ENCODE measurements at places on chromosomes 4 and X. TPM values are rescaled to one million over a fixed set of nuclear protein-coding genes. Genes with fewer than 3 reads are reported as not detected.

FAT1 gene
- 0.02 TPM for total RNA-seq

GRCh38 chr4:145488310-145488709, 6.7 kb downstream of the SMAD1 start:
- no peak for DNase-seq

- no peak for DNase-seq
Measured at GRCh38 chr4:162682651-162683050, 484.0 kb downstream of the NAF1 start.

F8A2 gene
- not detected for total RNA-seq

GRCh38 chr4:13476152-13476551, 8.0 kb downstream of the RAB28 start:
- no peak for DNase-seq

DNA sequence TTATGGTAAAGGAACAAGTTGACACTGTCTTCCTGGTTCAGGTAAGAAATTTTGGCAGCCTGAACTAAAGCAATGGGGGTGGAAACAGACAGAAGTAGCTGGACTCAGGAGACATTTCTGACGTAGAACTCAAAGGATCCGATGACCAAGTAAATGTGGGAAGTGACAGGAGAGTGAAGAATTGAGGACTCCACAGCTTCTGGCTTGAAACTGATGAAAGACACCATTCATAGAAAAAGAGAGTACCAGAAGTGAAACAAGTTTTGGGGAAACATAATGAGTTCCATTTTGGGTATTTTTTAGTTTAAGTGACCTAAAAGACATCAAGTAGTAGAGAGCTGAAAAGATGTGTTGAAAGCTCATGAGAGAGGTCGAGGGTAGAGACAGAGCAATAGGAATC, 5.7 kb downstream of the FAM120C start:
- DNase-seq = no peak

- no peak for DNase-seq
Measured at GRCh38 chrX:316351-317325, 2.0 kb downstream of the GTPBP6 start.

- DNase-seq = no peak
Measured at GRCh38 chr4:31327031-31327430, 606.9 kb downstream of the PCDH7 start.

GRCh38 chr4:117676153-117676552, 358.1 kb upstream of the NDST3 start:
- no peak for DNase-seq

- no peak for DNase-seq
Measured at GRCh38 chrX:82092307-82092706, 890.4 kb downstream of the SH3BGRL start.

FGF2 gene
- total RNA-seq = 1.2 TPM

- DNase-seq = no peak
Measured at GRCh38 chr4:128009428-128009827, 44.2 kb downstream of the ABHD18 start.

USP17L24 gene
- total RNA-seq = not detected

IL3RA gene
- not detected for total RNA-seq

- DNase-seq = no peak
Measured at GRCh38 chr4:109728385-109728784, 1.5 kb downstream of the PLA2G12A start.

MAP9 gene
- total RNA-seq = 5.3 TPM

GRCh38 chr4:43776371-43776770, 672.2 kb downstream of the KCTD8 start:
- no peak for DNase-seq

DNA sequence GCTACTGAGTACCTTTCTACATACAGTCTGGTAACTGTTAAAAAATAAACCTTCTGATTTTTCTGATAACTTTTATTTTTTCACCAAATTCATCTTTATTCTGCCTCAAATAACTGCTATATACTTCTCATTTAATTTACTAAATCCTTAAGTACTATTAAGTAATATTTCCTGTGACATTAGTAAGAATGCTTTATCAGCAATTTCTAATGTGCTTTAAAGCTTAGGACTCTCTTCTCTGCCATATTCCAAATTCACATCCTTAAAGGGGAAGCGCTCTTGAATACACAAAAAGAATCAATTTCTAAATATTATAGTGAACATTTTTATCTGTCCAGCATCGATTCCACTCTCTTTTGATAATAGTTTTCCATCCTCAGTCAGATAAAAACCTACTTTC, 81.1 kb downstream of the DCAF8L2 start:
- DNase-seq = no peak

GRCh38 chrX:5632061-5632614, 596.5 kb downstream of the NLGN4X start:
- DNase-seq = no peak

DNA sequence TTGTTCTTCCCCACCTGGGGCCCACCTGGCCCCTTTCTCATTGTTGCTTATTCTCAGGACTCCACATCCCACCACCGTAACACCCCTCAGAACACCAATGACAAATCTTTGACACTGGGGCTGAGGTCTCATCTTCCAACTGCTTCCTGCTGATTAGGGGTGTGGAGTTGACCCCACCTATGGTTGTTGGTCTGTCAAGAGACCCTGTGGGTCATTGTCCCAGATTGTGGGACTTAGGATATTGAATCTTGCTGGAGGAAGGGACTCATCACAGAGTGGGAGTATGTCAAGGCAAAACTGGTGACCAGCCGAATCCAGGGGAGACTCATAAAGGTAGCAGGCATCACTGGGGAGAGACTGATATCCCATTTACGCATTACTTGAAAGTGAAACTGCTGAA, 140.2 kb upstream of the PLAC1 start:
- no peak for DNase-seq

DNA sequence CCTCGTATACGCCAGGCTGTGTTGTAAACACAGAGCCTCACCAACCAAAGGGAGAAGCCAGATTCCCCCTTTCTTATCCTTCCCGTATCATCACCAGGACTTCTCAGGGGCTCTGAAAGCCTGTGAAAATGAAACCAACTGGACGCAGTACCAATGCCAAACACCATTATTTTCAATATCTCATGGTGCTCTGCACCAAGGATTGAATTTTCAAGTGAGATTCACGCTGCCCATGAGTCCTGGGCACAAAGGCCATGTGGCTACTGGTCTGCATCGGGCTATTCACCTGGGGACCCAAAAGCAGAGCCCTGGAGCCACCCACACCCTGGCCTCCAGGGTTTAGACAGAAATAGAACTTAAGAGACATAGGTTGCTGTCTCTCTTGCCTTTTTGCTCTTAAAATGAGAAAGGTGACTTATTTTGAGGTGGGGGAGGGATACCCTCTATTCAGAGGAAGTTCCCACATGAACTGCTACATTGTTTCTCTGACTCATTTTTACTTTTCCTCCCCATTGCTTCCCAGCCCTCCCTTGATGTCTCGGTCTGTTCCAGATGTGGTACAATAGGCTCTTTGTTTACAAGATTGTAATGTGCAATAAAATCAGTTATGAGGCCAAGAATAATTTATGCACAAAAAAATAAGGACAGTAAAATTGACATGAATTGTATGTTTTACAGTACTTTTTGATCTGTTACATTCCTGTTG, 55.4 kb downstream of the MAML3 start:
- no peak for DNase-seq

DNA sequence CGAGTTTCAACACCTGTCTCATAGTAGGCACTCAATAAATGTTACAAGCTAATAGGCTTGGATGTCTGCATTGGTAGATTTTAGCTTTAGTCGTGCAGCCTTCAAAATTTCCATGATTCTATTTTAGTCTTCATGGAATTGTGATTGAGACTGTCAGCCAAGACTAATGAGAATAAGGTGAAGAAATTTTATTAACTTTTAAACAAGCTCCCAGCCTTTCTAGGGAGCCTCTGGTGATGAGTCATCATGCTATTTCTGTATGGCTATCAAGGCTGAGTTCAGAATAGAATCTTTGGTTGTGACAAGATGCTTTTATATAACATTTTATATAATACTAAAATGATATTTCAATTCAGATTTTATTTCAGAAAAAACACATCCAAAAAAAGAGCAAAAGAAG, 685.8 kb downstream of the GABRG1 start:
- DNase-seq = no peak

GRCh38 chr4:42519803-42520417, 122.6 kb downstream of the SHISA3 start:
- peak; percentile 71 for DNase-seq

DNA sequence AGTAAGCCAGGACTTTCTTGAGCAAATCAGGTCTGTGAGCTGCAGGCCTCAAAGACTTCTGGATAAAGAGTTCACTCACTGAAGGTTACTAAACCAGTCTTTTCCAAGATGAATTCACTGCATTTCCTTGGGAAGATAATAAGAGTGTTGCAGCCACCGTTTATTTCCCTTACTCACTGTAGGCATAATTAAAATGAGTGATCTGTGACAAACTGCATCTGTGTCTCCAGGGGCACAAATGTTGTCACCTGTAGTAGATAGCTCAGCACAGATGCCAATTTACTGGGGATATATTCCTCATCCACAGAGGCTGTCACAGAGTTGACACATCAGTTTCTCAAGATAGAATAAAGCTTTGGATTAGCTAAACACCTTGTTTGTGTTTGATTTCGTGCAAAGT, 580.2 kb downstream of the SPRY1 start:
- no peak for DNase-seq

GPRIN3 gene
- total RNA-seq = 8.8 TPM

DNA sequence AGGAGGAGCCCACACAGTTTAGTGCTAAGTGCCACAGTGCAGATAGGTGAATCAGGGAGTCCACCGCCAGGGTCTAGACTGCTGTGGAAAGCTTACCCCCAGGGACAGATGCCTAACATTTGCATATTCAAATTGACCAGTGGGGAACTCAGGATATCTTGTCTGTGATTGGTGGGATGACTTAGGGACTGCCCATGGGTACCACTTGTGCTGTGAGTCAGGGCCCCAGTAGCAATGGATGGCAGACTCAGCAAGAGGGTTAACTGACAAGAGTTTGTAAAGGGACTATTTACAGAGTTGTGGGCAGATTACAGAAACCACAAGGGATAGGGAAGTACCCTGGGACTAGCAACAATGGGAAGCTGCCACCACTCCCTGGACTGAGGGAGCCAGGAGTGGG, 282.1 kb downstream of the BCOR start:
- DNase-seq = peak; percentile 65

DNA sequence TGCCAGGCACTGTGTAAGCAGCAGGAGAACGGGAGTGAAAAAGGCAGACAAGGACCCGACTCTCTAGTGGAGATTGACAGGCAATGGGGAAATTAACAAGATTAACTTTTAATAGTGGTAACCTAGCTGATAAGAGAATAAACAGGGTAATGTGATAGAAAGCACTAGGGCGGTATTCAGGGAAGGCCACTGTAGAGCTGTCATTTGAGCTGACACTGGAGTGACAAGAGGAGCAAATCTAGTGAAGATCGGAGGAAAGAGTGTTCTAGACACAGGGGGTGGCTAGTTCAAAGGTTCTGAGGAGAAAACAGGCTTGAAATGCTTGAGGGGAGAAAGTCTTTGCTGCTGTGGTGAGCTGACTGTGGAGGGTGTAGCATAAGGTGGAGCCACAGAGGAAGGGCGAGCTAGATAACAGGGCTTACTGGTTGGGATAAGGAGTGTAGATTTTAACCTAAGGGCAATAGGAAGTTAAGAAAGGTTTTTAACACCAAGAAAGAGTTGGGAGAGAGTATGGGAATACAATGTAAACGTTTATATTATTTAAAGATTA, 122.8 kb downstream of the SLC10A7 start:
- no peak for DNase-seq

MAGEA3 gene
- not detected for total RNA-seq

- peak; percentile 19 for DNase-seq
Measured at GRCh38 chr4:73620115-73620792, at the start of gene RASSF6. Gene RASSF6, minus strand, starts transcription at chr4:73620436. Its CDS starts 8,641 bp downstream, at chr4:73611795.

GRCh38 chr4:181301735-181302710, 941.2 kb upstream of the TENM3 start:
- peak; percentile 35 for DNase-seq

TENT5D gene
- not detected for total RNA-seq

GRCh38 chr4:44046491-44046890, 402.1 kb downstream of the KCTD8 start:
- no peak for DNase-seq

RPA4 gene
- 0.38 TPM for total RNA-seq

EDNRA gene
- total RNA-seq = not detected

PARM1 gene
- not detected for total RNA-seq

DNA sequence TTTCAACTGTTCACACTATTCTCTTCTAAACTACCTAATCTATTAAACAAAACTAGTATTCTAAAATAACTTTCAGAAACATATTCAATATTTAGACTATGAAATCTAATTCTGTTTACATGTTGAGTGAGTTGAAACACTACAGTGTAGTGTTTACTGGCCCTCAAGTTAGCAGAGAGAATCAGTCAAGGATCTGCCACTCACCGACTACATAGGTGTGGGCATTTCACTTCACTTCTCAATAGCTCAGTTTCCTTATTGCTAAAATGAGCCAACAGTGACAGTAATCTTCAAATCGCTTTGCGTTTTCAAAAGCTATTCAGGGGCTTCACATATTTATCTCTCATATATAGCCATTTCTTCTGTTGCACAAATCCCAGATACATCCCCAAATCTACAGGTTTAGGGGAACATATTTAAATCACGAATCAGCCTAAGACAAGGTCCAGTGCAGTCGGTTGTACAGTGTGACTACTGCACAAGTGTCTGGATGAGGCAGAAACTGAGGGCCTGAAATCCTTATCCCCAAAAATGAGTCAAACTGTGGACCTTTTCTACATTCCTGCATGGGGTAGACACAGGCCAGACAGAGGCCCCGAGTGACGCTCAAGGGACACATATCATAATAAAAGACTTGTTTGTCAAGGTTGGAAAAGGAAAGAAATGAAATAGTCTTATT, 129.8 kb downstream of the PPP3CA start:
- DNase-seq = no peak

ETDC gene
- not detected for total RNA-seq

Measured in activated naive CD4-positive, alpha-beta T cell treated with anti-CD3 and anti-CD28 coated beads for 36 hours (primary cell).